GM04504 (cell line): ENCODE measurements at places on chromosomes 7 and 10.

DNA sequence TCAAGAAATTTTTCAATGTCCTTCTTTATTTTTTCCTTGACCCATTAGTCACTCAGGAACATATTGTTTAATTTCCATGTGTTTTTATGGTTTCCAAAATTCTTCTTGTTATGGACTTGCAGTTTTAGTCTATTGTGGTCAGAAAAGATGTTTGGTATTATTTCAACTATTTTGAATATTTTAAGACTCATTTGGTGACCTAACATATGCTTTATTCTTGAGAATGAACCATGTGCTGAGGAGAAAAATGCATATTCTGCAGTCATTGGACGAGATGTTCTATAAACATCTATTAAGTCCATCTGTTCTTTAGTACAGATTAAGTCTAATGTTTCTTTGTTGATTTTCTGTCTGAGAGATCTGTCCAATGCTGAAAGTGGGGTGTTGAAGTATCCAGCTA, 42.3 kb upstream of the MDFIC start:
- DNase-seq, result peak; percentile 69

- no peak for DNase-seq
Measured at GRCh38 chr7:7510794-7511193, 24.9 kb downstream of the COL28A1 start.

- no peak for DNase-seq
Measured at GRCh38 chr7:112707655-112708054, 82.5 kb downstream of the TMEM168 start.

DNA sequence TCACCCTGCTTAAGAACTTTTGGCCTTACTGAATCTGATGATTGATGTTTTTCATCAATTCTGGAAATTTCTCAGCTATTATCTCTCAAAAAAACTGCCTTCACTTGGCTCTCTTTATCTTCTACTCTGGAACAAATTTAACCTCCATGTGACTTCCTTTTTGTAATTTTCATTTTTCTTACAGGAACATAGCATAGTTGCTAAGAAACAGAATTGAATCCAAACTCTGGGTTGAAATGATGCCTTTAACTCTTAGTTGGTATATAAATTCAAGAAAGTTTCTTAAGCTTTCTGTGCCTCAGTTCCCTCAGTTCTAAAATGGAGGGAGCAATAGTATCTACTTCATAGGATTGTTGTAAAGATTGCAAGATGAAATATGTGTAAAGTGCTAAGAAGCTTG, 19.8 kb downstream of the GPR141 start:
- DNase-seq, result no peak

DNA sequence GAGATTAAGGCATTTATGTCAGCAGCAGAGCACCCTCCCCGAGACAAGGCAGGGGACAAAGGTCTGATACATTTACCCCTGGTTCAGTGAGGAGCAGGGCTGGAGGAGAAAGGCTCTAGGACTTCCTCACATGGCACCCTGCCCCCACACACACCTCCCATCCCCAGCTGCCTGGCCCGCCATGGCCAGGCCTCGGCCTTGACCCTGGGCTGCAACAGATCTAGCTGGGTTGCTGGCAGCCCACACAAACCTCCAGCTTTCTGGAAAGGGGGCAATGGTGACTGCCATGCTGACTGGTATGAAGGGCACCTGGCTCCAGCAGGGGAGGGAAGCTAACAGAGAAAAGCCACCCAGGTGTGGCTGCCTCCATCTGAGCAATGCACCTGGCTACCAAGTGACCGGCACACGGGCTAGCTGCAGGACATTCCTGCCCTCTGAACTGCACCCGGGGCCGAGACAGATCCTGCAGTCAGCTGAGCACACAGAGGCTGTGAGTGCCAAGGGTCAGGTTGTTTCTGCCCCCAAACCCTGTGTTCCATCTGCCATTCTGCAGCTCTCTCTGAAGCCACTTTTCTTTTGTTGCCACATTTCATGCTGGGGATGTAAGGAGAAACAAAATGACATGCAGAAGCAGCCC, 85.8 kb upstream of the LRRC18 start:
- DNase-seq, result no peak
